GM03348 (cell line): ENCODE measurements at places on chromosomes 13 and 19.

- DNase-seq = no peak
Observed at GRCh38 chr19:52034051-52034728, 6.0 kb upstream of the ZNF614 start.

GRCh38 chr19:14718522-14719116 is 28.8 kb downstream of the ZNF333 start:
- DNase-seq = no peak

- no peak for DNase-seq
Observed at GRCh38 chr13:26474286-26474685, 83.2 kb upstream of the WASF3 start.

DNA sequence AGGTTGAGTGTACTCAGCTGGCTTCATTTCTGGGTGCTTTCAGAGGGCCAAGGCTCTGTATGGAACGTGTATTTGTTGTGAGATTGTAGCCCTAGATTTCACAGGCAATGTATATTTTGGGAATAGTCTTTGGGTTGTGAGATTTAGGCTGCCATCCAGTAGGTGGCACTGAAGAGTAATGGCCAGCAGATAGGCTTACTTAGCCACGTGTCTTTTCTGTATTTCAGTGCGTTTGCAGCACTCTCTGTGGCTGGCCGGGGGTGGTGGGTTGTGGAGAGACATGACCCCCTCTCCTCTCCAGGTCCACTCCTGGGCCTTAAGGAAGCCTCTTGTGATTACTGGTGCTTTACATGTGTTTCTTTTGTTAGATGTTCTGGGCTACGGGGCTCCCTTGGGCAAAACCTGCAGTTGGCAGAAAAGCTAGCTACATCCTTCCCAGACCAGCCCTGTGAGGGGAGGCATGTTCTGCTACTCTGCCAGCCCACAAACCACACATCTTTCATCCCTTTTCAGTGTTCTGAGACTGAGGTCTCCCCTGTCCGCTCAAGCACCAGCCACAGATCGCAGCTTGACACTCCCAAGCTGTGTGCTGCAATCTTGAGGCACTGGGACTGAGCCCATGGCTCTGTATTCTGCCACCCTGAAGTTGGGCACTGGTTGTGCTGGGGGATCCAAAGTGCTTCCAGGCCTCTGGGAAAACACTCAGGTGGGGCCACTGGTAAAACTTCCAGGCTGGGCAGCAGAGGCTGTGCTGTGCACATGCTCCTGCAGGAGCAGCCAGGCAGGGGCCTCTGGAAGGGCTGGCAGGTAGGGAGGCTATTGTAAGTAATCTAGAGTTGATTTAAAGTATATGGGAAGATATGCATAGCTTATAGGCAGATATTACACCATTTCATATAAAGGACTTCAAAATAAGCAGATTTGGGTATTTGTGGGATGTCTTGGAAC is 1096.8 kb upstream of the PCDH20 start:
- DNase-seq = peak; percentile 26

- no peak for DNase-seq
Observed at GRCh38 chr19:43462785-43463380, 2.5 kb downstream of the LYPD3 start.

- DNase-seq = peak; percentile 80
Observed at GRCh38 chr19:7868671-7869452, 5.3 kb downstream of the PRR36 start.

- no peak for DNase-seq
Observed at GRCh38 chr13:109740121-109740520, 46.3 kb downstream of the IRS2 start.

DNA sequence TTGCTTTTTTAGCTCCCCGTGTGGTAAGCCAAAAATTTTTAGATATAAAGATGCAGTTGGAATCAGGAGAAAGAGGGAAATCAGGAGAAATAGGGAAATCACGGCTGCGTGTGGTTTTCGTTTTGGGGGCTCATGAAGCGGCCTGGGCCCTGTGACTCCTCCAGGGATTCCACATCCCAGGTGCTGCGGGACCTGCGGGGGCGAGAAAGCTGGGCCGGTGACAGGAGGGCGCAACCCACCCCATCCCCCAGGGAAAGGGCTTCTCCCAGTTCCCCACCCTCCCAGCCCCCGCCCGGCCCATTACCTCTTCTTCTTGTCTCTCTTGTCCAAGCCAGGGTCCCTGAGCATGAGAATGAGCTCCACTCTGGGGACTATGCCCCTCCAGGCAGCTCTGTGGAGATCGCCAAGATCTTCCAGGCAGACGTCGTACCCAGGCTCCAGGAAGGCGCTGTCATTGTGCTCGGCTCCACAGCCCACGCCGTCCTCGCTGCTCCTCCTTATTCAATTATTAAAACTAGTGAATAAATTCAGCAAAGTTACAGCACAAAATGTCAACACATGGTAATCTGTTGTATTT is 111.0 kb downstream of the MRPL57 start:
- DNase-seq = no peak

GRCh38 chr19:40466985-40467734 is at the start of gene SPTBN4:
Gene SPTBN4, plus strand, starts transcription at chr19:40467001. Its CDS starts 5,621 bp downstream, at chr19:40472622.
- peak; percentile 60 for DNase-seq

DNA sequence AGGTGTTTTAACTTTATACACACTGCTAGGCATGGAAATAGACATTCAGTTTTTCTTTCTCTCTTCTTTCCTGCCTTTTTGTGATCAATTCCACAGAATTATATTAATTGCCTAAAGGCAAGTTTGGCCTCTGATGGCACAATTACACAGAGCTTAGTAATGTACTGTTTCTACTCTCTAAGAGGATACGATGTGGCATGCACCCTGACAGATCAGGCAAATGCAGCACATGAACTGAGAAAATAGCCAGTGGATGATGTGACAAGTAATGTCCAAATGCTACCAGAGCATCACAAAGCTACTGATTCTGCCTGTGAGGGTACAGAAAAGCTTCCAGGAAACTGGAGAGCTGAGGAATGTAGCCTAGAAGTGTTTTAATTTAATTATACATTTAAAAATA is 233.8 kb upstream of the PRR20A start:
- no peak for DNase-seq

DNA sequence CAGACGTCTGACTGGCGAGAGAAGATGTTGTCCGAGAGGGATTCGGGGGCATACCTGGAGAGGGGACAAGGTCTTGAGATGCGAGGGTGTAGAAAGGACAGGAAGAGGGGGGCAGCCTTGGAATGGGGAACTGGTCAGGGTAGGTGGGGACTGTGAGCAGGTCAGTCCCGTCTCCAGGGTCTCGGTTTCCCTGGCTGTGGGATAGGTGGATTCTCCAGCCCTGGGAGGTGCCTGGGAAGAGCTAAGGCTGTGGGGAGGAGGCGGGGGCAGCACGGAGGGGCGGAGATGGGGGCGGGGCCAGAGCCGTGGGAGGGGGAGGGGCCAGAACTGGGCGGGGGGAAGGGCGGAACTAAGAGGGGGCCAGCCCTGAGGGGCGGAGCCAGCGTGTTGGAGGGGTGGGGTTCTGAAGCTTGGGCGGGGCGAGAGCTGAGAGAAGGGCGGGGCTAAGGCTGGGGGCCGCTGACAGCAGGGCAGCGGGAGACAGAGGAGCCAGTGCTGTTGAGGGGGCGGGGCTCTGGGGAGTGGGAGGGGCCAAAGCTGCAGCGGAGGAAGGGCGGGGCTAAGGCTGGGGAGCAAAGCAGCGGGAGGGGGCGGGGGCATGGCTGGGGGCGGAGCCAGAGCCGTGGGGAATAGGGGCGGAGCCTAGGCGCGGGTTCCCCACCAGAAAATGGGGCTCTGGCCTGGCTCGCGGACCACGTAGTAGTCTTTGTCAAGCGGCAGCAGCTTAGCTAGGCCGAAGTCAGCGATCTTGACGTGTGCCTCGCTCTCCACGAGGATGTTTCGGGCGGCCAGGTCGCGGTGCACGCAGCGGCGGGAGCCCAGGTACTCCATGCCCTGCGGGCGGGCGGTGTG is 9.5 kb upstream of the INSL3 start:
- peak; percentile 86 for DNase-seq
